Omental fat pad (tissue), 4 donors: ENCODE measurements at places on chromosomes 4 and X.

DNA sequence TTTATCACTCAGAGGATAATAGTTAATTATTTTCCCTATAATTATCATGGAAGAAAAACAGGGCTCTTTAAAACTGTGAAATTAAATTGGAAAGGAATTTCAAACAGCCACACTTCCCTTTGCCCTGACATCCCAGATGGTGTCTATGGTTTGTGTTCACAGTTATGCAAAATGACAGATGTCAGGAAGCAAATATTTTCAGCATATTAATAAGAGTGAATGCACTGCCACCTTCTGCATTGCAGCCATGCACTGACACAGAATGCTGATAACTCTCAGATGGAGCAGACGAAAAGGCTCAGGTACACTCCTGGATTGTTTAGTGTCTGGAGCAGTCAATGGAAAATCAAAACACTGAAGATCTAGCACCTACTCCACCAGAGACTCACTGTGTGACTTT lies 57.6 kb downstream of the RWDD4 start:
- DNase-seq = no peak

GRCh38 chr4:74114234-74114633 lies 15.2 kb upstream of the CXCL2 start:
- no peak for DNase-seq

- no peak for DNase-seq
Measured at GRCh38 chr4:68182382-68182820, 52.7 kb upstream of the TMPRSS11F start.

GRCh38 chr4:137688651-137689050 lies 156.4 kb upstream of the PCDH18 start:
- no peak for DNase-seq
